ENCODE measurements at places on chromosomes 16 and 17.

- no peak for DNase-seq
Measured at GRCh38 chr16:57760357-57761160, 25.0 kb downstream of the KATNB1 start.

GRCh38 chr17:64190472-64190871 lies 60.5 kb upstream of the ERN1 start:
- no peak for DNase-seq

GRCh38 chr16:3501783-3502400 lies 1.1 kb downstream of the CLUAP1 start:
- DNase-seq, result no peak

- DNase-seq, result no peak
Measured at GRCh38 chr17:44786551-44787081, 27.8 kb downstream of the ADAM11 start.

DNA sequence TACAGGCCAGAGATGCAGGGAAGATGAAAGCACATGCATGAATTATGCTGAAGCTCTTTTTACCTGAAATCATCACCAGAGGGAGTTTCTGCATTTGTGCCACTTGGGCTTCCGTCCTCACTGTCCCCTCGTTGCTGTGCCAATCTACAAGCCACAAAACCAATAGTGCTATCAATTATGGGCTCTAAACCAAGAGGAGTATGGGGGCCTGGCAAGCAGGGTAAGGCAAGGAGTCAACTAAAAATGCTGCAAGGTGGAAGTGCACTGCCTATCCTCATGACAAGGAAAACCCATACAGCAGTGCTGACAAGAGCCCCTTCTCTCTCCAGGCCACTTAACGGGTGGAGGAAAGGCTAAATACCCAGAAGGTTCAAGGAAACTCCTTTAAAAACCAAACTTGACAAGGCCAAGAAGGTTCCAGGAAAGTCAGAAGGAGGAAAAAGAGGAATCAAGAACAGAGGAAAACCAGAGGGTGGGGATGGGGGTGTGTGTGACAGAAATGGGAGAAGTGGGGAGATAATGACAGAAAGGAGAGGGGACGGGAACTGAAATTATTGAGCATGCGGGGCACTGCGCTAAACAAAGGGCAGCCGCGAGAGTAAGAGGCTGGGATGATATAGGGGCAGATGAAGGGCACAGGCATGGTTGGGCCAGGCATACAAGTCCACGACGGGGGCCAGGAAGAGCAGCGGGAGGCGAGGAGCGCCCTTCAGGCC lies 674 bp downstream of the C17orf75 start:
- DNase-seq, result no peak

- no peak for DNase-seq
Measured at GRCh38 chr17:50841949-50842354, 6.6 kb downstream of the WFIKKN2 start.

DNA sequence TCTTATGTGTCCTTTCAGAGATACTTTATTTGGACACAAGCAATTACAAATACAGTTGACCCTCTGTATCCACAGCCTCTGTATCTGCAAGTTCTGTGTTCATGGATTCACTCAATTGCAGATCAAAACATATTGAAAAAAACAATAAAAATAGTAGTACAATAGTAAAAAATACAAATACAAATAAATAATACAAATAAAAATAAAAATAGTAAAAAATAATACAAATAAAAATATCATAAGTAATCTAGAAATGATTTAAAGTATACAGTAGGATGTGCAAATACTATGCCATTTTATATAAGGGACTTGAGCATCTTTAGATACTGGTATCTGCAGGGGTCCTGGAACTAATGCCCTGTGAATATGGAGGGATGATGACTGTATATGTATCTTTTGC lies 47.4 kb upstream of the WSB1 start:
- DNase-seq, result no peak

- DNase-seq, result no peak
Measured at GRCh38 chr17:60361889-60362288, 30.0 kb downstream of the USP32 start.

DNA sequence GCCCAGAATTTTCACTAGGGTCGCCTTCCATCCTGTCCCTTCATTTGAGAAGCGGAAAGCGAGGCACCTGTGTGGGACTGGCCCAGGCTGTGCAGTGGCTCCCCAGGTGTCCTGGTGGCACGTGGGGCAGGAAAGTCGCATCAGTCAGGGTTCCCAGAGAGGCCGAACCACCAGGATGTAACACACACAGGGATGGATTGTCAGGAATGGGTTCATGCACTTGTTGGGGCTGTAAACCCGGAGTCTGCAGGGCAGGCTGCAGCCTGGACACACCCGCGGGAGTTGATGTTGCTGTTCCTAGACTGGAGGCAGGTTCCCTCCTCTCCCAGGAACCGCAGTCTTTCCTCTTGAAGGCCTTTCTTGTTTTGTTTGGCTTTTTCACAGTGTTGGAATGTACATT lies 30.7 kb upstream of the RPTOR start:
- no peak for DNase-seq

DNA sequence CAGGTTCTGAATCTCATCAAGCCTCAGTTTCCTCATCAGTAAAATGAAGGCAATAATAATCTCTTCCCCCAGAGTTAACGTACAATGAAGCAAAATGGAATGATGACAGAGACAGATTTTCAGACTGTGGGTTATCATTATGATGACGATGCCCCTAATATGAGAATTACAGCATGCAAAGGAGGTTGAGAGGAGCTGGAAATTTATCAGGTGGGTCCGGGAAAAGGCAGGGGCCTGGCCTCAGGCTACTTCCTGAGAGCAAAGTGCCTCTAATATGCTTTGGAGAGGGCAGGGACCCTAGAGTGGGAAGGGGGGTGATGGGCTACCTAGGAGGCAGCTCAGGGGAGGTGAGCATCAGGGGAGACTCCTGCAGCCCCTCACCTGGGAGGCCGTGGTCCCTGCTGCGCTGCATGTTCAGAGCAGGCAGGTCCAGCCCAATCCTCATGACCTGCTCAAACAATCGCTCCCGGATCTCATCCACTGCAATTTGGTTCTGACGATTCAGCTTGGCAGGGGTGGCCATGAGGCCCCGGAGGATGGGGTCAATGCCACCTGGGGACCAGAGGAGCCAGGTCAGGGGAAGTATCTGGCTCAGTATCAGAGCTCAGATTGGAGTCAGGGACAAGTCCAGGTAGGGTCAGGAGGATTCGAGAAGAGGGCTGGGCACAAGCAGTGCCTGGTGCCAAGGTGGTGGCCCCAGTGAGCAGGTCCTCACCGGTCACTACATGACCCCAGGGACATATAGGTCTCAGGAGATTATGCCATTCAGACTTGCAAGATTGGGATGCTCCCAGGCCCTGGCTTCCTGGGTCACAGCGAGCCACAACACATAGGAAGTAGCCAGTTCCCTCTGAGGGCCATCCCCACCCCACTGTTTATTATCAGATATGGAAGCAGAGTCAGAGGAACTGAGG lies 8.1 kb downstream of the MPO start:
- DNase-seq, result no peak

DNA sequence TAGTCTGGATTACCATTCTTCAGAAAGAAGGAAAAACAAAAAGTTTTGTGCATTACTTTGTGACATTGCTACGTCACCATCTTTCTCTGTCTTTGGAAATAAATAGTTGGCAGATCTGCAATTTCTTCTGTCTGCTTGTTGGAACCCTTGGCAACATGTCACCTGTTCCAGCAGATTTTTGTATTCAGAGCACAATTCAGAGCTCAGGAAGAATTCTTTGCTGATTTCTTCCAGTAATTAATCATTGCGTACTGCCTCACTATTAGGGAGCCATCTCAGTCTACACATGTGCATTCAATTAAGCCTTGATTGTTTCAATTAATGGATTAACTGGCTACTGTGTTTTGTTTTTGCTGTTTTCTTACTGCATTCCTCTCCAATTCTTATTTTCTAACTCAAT lies 467.2 kb downstream of the CDH8 start:
- no peak for DNase-seq

GRCh38 chr17:77246110-77247047 lies 105.6 kb downstream of the SEC14L1 start:
- DNase-seq, result no peak

DNA sequence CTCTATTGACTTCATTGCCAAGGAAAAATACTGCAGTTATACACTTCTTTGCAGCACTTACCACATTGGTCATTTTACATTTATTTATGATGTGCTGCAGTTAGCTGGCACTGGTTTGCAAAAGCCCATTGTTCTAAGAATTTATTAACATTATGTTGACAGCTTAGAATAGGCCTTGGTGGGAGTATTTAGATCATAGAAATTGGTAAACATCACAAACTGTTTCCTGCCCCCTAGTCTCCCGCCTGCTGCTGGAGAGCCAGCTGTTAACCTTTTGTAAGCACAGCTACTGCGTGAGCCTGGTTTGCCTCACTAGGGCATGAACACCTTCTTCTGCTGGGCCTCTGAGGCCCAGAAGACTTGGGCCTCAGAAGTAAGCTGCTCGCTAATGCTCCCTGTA lies 651.4 kb upstream of the GOT2 start:
- no peak for DNase-seq

GRCh38 chr16:21642861-21643260 lies 9.5 kb downstream of the IGSF6 start:
- DNase-seq, result no peak

- no peak for DNase-seq
Measured at GRCh38 chr17:50053654-50053960, 2.3 kb upstream of the ITGA3 start.

DNA sequence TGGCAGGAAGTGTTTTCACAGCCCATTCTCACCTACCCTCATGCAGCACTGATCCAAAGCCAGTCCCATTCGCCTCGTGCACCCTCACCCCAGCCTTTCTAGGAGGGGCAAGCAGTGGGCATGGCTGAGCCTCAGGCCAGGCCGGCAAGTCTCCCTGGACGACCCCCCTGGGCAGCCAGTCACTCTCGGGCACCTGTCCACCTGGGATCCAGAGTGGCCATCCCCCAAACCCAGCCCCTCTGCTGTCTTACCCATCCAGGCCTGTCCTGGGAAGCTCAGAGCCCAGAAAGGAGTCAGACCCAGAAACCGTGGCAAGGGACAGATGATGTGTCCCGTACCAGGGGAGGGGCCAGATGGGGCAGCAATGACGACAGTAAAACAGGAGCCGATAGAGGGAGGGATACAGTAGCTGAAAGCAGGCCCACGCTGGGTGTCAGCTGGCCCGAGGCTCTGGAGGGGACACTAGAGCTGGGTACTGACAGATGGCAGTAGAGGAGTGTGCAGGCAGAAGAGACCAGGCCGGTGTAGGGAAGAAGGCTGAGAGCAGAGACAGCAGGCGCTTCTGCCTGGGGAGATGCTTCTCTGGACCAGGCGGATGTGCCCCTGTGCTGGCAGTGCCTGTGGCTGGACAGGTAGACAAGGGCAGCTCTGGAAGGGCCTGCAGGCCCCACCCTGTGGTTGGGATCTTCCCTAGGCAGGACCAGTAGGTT lies 5.8 kb downstream of the CMTM3 start:
- no peak for DNase-seq

- DNase-seq, result no peak
Measured at GRCh38 chr17:20158580-20158979, 149.4 kb downstream of the SPECC1 start.

DNA sequence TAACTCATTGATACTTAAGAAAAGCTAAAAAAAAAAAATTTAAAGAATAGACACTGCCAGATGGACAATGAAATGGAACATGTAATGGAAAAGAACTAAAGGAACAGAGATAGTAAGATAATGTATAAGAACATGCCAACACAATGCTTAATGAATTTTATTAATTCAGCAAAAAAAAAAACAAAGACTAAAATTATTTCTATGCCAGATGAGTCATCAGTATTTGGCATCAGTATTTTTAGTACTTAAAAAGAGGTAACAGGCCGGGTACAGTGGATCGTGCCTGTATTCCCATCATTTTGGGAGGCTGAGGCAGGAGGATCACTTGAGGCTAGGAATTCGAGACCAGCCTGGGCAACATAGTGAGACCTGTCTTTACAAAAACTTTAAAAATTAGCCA lies 168.5 kb downstream of the CYB561 start:
- DNase-seq, result no peak

- no peak for DNase-seq
Measured at GRCh38 chr16:48450367-48450766, 65.2 kb upstream of the SIAH1 start.

DNA sequence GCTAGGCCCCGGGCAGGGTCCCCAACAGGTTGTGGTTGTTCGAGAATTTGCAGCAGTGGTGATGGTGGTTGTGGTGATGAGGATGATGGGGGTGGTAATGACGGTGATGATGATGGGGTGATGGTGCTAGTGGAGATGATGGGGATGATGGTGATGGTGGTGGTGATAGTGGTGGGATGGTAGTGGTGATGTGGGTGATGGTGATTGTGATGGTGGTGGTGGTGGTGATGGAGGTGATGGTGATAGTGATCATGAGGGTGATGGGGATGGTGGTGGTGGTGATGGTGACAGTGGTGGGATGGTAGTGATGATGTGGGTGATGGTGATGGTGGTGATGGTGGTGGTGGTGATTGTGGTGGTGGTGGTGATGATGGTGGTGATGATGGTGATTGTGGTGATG lies 343.3 kb downstream of the SEC14L1 start:
- DNase-seq, result no peak

- DNase-seq, result no peak
Measured at GRCh38 chr17:45388604-45389325, 43.9 kb downstream of the ARHGAP27 start.

- DNase-seq, result no peak
Measured at GRCh38 chr16:77850636-77851333, 62.4 kb downstream of the VAT1L start.

GRCh38 chr17:80146121-80147034 lies 550 bp downstream of the EIF4A3 start:
- DNase-seq, result no peak

- no peak for DNase-seq
Measured at GRCh38 chr17:46865100-46865499, 13.7 kb downstream of the WNT9B start.

DNA sequence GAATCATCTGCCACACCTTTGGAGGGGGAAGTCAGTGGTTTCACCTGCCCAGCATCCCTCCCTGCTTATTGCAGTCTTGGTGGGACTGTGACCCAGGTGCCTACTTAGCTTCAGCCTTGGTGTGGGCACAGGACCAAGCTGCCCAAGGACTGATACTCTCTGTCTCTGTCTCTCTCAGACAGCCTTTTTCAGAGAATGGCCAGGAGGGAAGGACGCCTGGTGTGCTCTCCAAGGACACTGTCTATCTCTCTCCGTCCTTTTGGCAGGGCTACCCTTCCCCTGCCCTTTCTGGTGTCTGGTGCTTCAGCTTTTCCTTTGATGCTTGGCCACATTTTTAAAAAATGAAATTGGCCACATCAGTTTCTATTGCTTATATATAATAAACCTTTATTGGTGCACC lies 19.6 kb downstream of the PIK3R6 start:
- no peak for DNase-seq

DNA sequence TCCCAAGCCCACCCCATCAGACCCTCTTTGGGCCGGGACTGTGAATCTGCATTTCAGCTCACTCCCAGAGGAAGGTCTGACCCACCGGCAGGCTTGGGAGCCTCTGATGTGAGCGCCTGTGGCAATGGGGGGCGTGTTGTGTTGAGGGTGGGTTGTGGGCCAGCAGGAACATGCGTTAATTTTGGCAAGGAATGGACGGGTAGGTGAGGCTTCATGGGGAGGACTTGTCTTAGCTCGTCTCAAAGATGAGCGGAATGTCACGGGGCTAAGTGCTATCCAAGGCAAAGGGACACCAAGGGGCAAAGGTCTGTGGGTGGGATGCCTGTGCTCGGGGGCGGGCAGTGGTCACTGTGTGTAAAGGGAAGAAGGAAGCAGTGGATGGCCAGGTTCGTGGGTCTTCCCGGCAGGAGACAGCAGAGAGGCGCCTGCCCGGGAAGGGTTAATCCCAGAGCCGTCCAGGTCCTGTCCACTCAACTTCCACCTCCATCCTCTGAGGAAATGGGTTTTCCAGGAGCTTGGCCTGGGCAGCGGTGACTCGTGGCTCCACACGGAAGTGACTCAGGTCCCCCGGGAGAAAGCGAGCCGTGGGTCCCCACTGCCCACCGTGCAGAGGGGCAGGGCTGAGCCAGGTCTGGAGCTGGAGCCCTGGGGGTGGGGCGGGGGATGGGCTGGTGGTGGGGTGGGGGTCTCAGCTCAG lies 17.4 kb downstream of the ADGRG1 start:
- no peak for DNase-seq
